ENCODE measurements at places on chromosomes 12 and 14. TPM values are rescaled to one million over a fixed set of nuclear protein-coding genes. Genes with fewer than 3 reads are reported as not detected.

DNA sequence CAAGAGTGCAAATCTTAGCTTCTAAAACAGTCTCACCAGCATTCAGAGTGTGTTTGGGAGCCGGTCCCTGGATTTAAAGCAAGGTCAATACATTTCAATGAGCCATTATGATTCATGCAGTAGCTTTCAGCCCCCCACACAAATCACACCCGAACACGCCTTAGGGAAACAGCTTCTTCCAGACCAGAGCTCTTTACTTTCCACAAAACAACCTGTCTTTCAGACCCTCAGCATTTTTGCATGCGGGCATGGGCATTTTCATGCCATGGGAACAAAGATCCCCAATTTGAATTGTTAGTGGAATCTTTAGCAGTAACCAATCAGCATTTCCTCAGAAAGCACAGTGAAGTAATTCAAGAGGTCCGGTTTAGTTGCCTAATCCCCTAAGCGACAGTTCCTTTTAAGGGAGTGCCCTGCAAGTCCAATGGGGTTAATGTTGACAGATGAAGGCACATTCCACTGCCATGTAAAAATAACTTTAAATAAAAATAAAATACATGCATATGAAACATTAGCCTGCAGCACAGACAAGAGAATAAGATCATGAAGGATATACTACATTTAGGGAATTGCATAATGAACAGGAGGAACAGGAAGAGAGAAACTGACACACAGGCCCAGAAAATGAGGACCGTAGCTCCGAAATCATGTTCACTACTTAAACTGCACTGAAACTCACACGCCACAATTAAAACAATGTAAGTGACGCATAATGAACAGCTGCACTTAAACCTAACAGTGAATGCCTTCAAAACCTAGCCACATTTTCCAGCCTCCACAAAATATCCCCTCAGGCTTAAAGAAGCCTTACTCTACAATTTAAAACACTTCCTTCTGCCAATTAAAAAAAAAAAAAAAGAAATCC is 4.0 kb downstream of the VPS37B start:
- DNase-seq: no peak

GRCh38 chr14:61417883-61418455 is 96.6 kb downstream of the PRKCH start:
- no peak for DNase-seq

DNA sequence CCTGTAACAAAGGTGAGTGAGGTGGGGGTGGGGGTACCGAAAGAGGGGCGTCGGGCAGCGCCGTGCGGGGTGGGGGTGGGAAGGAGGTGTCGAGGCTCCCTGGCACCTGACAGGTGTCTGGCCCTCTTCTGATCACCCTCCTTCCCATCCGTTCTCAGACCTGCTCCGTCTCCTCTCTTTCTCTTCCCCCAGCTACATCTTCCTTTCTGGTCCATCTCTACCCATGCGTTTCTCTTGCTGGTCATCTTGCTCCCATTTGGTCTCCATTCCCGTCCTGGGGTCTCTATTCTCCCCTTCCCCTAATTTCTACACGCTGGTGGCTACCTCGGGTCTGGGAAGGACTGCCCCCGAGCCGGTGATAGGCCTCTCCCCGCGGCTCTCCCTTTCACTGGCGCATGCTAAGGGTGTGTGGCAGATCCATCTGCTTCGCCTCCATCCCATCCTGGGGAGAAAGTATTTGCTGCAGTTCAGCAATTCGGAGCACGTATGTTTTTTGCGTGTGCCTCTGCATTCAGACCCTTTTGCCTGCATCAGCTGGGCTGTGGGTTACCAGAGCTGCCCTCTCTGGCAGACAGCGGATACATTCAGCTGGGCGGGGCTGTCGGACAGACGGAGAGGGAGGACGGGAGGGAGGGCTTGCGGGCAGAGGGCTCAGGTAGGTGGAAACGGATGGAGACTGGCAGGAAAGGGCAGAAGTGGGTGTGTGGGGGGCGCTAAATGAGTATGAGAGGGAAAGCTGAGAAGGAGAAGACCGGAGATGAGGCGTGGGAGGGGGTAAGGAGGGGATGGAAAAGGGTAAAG is 730 bp downstream of the CLSTN3 start:
- no peak for DNase-seq

DNA sequence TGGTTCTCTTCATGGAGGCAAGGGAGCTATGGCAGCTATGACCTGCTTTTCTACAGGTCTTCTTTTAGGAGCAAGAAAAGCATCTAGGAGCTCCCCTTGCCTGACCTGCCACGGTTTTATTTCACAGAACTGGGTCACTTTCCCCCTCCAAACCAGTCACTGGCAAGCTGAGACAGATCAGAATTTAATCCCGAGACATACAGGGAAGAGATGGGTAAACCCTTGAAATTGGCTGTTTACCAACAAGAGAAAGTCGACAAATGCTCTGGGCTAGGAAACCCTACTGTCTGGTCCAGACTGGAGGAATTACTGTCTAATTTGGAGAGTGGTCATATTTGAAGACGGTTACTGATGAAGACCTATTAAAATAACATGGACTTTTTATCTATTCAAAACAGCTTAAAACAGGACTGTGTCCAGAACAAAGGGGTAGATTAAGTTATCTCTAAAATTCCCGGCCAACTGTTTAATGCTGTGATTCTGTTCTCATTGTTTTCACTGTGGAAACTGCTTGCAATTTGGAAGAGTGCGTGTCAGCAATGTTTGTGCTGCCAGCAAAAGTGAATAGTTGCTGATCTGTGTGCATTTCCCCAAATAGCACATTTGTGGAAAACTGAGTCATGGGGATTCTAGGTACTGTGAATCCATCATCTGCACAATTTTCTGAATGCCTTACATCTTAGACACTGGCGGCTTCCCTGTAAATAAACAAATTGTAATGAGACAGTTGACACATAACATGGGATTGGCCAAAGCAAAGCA is 73.4 kb upstream of the EEA1 start:
- peak; percentile 58 for DNase-seq

DNA sequence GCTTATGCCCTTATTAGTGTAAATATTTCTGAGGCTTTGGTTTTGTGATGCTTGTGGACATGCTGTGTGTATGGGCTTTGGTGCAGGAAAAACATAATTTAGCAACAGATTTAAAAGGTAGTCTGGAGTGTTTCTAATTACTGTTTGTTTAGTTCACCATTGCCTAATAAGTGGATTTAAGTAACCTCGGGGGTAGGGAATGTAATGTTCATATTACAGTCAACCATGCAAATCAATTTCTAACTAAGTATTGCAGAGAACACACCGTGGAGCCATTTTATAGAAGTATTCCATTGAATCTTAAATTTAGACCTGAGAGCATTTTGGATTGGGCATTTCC is 53.5 kb downstream of the ANO6 start:
- no peak for DNase-seq

DNA sequence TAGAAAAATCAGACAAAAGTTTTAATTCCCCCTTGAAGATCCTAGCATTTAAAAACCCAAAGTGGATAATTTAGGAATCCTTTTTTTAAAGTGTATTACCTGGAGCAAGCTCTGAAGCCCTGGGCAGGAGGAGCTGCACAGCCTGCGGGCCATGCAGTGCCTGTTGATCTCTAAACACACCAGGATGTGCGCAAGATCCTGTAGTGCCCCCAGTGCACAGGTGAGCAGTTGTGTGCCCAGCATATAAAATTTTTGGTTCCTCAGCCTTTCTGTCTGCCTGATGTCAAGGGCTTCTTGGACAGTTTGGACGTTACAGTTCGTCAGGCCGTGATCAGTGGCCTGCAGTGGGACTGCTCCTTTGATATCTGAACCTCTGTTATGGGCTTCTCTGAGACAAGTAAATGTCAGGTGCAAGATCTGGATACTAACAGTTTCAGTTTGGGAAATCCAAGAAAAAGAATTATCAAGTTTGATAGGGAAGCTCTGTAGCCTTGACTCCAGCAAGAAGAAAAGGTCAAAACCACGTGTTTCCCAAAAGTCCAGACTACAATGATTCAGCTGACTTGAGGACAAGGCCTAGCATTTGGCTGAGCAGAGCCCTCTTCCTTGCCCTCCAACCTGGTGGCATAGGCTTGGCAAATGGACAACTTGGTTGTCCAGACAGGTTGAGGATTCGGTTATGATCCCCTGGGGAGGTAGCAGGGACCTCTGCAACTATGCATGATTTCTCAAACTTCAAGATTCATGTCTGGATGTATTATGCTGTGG is 1.0 kb downstream of the ATXN7L3B start:
- no peak for DNase-seq

DNA sequence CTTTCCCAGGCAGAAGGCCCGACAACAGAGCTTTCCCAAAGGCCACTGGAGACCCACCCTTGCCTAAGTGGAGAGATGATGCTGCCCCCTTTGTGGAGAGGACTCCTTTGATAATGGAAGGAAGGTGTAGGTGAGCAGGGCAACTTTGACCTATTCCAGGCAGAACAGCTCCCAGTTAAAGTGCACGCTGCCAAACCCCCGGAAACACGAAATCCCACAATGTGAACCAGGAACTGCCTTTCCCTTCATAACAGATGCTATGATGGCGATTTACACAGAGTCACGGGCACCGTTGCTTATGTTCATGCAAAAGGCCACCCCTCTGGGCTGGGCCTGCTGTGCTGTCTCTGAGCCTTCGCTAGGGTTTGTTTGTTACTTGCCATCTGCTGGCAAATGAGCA is 34.6 kb downstream of the PRIMA1 start:
- DNase-seq: no peak

DNA sequence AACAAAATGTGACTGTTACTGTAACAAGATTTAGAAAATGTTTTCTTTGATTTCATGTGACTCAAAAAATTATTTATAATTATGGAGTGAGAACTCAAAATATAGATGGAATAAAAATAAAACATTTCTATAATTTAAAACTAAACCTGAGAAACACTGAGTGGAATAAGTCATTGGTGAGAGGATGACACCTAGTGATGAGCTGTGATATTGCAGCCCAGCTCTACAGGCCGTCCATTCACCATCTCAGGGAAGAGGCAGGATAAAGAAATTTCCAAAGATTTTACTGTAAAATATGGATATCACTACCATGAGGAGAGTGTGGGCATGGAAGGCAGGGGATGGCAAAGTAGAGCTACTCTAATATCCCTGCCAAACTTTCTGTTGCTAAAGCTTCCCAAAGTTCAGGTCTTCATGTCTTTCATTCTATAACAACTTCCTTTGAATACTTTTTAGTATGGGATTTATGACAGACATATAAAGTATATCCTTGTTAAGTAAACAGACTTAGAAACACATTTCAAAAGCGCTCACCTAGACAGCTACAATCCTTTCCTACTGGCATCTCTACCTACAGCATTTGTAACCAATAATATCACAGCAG is 308.0 kb downstream of the ITPR2 start:
- no peak for DNase-seq

DNA sequence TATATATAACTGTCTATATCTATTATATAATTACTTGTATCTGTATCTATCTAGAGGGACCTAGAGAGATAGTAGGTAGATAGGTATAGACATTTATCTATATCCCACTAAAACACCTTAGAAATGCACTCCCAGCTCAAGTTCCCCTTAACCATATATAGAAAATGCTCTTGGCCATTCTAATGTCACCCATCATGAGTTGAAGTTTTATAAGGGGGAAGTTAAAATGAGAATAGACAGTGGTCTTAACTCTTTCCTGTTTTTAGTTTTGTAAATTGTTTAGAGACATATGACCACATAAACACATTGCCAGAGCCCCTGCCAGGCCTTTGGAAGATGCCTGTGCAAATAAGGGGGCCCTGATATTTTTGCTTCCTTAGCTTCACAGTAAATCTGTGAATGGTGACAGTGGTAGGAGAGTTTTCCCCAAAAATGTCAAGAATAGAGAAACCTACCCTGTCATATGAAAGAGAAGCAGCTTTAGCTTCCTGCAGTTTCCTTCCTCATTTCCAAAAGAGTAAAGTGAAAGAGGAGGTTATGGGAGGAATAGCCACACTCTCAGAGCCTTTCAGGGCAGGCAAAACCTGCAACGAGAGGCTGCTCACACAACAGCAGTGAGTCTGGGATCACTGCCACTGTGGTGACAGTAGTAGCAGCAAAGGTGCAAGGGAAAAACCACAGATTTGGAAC is 45.5 kb downstream of the MGST1 start:
- no peak for DNase-seq

DNA sequence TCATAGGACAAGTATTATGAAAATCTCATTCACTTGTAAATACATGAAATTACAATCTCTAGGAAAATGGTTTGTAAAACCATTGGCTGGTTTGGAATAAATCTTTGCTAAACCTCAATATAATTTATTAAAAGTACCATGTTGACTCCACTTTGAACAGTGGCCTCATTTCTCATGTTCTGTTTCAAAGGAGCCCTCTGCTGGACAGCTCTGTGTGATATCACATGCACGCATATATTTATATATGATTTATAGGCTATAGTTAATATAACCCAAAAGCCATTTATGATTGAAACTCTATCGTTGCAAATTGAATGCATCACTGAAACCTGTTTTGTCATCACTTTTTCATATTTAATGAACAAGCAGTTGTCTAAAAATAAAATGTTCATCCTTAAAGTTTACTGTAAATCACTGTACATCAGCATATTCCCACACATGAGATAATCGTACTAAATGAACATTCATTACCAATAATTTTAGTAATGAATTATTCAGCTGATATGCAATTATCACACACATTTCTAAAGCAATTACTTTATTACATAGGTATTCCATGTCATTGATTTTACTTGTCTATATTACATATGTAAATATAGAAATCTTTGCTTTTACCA is 493.8 kb downstream of the NPAS3 start:
- DNase-seq: peak; percentile 36

- no peak for DNase-seq
These were observed 79.0 kb downstream of the PITPNM2 start for GRCh38 chr12:123071857-123072256.

DNA sequence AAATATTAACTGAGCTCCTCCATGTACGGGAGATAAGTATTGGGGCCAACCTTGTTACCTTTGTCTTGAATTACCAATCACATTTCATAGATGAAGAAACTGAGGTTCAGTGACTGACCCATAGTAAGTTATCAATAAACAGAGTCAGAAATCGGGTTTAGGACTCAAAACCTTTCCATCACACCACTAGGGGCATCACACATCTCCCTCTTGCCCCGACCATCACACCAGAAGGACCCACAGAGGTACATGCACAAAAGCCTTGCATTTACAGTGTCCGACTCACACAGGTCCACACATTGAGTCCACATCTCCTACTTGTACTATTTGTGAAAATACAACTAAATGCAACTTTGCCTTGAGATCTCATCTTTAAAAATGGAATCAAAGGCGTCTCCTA is 29.4 kb downstream of the KCNA5 start:
- no peak for DNase-seq

DNA sequence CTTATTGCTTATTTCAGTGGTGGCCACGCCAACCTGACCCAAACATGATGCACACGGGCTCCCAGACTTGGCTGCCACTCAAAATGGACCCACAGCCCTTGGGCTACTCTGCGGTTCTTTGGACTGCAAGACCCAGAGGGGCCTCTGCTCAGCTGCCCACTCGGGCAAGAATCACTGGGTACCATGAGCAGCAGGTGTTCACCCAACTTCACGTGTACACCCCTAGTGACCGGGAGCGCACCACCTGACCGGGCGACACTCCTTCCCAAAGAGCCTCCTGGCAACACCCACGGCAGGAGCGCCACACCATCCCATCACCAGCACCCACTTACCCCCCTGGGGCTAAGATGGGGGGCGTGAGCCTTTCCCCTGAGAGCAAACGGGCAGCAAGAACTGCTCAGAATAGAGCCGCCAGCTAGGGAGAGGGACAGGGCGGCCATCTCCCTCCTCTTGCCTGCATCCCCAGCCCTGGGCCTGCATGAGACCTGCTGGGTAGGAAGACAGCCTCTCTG is 32.0 kb downstream of the CCNK start:
- DNase-seq: no peak

The PRICKLE1 gene
- 19.0 TPM for polyA plus RNA-seq

The RNU4-1 gene
- not detected for polyA plus RNA-seq

The SOX5 gene
- 1.5 TPM for polyA plus RNA-seq

The NRIP2 gene
- polyA plus RNA-seq: 6.2 TPM

The ATP6V1D gene
- polyA plus RNA-seq: 67.5 TPM

The CEBPE gene
- polyA plus RNA-seq: 0.11 TPM

The NR1H4 gene
- not detected for polyA plus RNA-seq
